ENCODE measurements at places on chromosomes 7 and 10.

DNA sequence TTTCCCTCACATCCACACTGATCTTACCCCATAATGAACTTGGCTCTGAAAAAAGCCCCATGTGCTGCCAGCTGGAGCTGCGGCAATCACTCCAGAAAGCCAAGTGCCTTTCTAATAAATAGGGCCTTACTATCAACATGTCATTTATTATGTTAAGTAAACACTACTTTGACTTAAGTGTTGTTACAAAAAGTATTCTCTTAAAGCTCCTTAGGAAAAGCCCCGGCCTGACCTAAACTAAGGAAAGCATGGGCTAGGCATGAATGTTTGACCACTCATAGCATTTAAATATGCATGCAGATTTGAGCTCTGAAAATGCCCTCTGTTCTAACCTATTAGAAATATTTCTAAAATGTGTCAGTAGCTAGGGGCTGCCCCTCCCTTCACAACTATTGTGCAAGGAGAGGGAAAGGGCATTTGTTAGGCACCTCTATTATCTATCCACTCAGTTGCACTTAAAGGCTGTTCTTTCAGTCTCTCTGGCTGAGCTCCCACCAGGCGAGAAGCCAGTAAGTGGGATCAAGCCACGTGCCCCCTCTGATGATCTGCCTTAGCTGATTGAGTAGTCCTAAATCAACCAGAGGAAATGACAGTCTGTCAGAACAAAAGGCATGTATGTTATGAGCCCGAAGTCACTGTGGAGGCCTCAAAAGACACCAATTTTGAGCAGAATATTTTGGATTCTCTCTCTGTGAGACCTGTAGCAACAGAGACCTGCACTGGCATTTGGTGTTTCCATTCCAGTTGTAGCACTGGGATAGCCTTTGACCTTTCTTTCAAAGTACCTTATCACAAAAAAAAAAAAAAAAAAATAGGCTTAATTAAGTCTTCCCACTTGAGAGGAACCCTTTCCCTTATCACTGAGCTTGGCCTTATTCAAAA, 77.1 kb downstream of the ITGB8 start:
- peak; percentile 12 for DNase-seq

- DNase-seq: no peak
Measured at GRCh38 chr7:16579216-16579615, 52.6 kb downstream of the LRRC72 start.

DNA sequence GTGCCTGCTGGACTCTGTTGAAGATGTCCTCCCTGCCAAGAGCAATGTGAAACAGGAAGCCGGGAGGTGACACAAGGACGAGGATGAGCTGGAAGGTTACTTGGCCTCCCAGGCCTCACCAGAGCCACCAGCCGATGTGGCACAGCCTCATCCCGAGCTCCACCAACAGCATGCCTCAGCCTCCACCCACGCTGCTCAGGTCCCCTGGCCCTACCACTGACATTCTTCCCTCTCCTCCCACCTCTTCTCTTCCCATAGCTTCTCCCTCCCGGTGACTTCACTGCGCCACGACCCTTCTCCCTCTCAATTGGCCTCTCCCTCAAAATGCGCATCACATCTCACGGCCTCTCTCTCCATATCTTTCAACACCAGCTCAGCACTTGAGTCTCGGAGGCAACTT, 249.9 kb downstream of the SKAP2 start:
- no peak for DNase-seq

- DNase-seq: peak; percentile 95
Measured at GRCh38 chr10:17216217-17216900, 11.7 kb upstream of the VIM start.

- DNase-seq: no peak
Measured at GRCh38 chr7:41003611-41003940, 699.3 kb downstream of the INHBA start.

GRCh38 chr10:77898323-77899079, 28.1 kb downstream of the DLG5 start:
- DNase-seq: no peak

DNA sequence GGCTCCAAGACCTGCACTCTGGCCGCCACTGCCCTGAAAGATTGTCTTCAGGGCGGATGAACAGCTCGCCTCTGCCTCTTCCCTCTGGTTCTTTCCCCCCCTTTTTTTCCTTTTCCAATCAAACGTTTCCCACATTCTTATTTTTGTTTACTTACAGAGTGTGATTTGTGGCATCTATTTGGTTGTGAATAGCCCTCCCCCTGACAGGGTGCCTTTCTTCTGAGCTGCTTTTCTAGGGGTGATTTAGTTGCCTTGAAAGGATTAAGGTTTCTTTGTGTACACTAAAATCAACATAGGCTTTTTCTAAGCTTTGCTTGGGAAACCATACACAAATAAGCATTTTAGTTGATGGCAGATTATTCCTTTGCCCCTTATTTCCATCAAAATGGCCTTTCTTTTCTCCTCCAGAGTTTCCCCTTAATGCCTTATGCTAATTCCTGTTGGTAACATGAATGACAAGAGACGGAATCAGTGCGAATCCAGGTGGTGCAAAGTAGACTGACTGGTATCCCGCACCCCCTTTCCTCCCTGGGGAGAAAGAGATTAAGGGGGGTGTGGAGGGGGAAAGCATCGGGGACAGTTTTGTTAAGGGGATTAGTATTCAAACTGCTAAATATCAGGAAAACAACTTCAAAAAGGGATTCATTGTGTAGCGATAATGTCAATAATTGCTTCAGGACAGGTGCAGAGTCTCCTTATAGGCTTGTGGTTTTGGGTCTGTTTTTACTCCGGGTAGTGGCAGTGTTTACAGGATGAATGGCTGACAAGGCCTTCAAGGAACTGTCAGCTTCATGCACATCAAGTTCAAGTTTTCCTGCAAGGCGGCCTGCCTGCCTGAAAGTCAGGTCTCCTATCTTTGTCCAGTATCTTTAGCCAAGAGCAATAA, 431.6 kb upstream of the GALNT17 start:
- no peak for DNase-seq

GRCh38 chr10:120999868-121000267, 148.7 kb downstream of the WDR11 start:
- no peak for DNase-seq

DNA sequence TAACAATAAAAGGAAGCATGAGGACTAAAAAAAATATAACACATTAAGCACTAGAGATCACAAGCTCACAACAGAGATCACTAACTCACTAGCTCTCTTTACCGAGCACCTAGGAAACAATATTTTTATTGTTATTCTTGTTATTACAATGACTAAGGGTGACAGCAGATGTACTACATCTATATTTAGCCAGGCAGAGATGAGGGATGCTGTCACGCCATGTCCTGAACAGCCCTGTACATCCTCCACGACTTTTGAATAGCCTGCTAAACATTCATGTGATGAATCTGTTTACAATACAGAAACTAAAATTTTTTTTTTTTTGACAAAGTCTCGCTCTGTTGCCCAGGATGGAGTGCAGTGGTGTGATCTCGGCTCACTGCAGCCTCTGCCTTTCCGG, 22.7 kb downstream of the FAM133B start:
- DNase-seq: peak; percentile 95

DNA sequence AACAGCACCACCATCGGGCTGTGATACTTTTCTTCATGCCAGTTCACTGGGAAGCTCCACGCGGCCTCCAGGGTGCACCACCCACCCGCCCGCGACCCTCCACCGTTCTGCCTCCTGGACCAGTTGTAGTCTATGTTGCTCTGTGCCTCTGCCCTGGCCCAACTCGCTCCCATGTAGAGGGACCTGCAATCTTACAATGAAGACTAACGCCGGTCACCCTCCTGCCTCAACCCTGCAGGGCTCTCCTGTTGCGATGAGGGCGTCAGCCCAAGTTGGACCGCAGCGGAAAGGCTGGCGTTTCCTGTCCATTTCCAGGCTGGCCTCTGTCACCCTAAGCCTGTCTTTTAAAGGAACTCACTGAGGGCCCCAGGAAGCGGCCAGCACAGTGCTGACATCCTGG, 34.9 kb downstream of the IL15RA start:
- DNase-seq: no peak

DNA sequence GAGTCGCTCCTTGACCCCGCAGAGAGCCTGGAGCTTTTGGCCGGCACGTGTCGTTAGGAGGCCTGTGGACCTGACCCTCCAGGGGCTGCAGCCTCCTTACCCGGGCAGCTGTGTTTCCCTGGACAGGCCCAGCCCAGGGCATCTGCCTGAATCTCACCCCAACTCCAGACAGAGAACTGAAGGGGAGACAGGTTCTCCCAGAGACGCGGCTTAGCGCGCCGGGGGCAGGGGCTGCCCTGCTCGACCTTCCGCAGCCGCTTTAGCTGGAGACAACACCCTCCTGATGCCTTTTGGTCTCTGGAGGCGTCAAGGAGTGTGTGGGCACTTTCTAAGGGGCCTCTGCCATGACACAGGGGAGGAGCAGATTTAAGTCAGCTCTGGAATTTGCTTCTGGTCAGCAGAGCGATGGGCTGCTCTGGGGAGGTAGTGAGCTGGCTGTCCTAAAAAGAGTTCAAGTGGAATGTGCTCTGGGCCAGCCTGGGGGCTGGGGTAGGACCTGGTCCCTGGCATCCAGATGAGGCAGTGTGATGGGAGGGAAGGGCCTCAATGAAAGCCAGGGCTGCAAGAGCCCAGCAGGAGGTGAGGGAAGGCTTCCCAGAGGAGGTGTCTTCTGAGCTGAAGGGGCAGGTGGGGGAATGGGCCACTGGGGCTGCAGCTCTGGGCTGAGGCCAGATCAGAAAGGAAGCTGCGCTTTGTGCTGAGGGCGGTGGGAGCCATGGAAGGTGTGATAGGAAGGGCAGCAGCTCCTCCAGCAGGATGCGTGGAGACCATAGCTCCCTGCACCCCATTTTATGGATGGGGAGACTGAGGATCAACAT, 5.8 kb downstream of the GRIFIN start:
- no peak for DNase-seq

DNA sequence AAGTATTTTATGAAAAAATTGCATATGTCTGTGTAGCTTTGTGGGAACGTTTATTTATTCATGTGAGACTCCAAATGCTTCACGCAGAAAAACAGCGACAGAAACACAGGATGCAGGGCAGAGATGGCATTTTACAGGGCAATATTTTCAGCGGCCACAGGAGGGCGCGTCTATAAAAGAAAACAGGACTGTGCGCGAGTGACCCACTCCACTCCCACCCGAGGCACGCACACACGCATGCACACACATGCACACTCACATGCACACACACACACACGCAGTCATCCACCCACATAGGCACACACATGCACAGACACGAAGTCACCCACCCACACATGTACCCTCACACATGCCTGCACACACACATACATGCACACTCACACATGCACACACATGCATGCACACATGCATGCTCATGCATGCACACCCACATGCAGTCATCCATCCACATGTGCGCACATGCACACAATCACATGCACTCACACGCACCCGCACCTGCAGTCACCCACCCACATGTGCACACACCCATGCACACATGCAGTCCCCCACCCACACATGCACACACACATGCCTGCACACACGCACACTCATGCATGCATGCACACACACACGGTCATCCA, 96.3 kb downstream of the DNAJB6 start:
- DNase-seq: peak; percentile 43

DNA sequence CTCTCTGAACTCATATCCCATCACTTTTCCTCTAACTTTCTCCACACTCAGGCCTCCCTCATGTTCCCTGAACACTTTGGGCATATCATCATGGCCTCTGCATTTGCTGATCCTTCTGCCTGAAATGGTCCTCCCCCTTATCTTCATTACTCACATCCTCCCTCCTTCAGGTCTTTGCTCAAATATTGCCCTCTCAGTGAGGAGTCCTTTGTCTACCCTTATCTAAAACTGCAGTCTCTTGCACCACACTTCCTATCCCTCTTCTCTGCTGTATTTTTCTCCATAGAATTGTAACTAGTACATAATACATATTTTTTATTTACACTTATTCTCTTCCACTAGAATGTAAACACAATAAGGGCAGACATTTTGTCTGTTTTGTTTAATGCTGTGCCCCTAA, 41.7 kb downstream of the DNAJC1 start:
- DNase-seq: no peak

DNA sequence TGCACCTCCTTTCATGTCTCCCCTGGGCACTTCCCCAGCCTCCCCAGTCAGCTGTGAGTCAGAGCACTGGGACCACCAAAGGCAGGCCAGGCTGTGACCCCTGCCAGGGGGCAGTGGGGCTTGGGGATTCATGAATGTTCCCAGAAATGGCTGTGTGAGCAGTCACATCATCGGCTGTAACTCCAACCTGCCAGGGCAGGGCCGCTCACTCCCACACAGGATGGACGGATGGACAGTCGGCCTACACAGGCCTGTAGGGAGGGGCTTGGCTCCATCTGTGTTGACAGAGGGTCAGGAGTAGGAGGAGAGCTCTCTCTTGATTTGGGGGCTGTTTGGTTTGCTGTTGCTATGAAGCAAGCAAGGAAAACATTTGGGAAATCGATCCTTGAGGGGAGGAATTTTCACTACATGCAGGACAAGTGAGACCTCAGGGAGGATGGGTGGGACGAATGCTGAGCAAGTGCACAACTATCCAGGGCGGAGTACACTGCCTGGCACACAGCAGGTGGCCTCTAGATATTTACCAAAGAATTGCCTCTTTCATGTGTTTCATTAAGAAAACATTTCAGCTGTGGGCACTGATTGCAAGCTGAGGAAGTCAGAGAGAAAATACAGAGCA, 2.9 kb upstream of the IGFBP1 start:
- no peak for DNase-seq

GRCh38 chr7:158043551-158044481, 543.8 kb downstream of the PTPRN2 start:
- no peak for DNase-seq

DNA sequence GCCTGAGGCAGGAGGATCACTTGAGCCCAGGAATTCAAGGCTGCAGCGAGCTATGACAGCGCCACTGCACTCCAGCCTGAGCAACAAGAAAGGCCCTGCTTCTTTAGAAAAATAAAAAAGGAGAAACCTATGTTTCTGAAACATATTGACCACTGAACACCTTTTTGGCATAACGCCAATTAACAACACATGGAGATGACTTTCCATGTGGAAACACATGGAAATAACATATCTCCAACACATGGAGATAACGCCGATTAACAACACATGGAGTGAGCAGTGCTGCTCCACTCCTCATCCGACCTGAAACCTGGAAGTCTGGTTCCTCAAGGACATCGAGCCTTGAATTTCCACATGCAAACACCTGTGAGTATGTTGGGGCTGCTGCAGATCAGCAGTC, 126.9 kb downstream of the KCNMA1 start:
- no peak for DNase-seq

DNA sequence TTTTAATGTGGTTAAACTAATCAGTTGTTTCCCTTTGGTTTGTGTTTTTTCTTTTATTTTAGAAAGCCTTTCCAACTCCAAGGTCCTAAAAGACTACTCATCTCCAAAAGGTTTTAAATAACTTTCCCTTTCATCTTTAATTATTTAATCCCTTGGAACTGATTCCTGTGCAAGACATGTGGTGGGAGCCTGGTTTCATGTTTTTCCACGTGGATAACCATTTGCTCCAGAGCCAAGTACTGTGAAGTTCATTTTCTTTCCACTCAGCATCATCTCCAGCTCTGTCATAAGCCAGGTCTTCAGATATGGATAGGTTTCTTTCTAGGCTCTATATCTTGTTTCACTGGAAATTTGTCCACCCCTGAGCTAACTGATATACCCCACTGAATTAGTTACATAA, 16.7 kb downstream of the PPP1R3C start:
- no peak for DNase-seq

GRCh38 chr7:142487124-142487523, 229.3 kb upstream of the PRSS58 start:
- no peak for DNase-seq

GRCh38 chr7:25246306-25246705, 18.0 kb upstream of the NPVF start:
- DNase-seq: no peak

- DNase-seq: no peak
Measured at GRCh38 chr10:76324283-76324682, 892.9 kb downstream of the LRMDA start.

- no peak for DNase-seq
Measured at GRCh38 chr7:141455723-141456122, 95.5 kb upstream of the AGK start.
